ENCODE measurements at places on chromosomes 12 and 14.

- DNase-seq, result no peak
These were observed 92.0 kb downstream of the PPP2R5C start for GRCh38 chr14:101853455-101854018.

GRCh38 chr12:541676-542324 is 82.1 kb downstream of the B4GALNT3 start:
- DNase-seq, result no peak

DNA sequence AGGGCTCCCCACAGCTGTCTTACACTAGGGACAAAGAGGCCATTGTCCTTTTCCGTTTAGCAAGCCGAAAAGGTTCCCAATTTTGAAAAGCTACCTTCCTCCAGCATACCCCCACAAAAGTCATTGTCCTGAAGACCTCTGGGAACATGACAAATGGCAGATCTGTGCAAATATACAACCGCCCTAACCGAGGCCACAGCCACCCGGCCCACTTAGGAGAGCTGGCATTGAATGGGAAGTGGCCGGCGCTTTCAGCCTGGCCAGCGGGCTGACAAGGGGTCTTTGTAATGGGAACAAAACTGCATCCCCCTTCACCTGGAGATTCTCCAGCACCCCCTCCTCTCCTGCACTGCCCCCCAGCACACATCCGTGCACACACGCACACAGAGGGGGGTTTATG is 48.1 kb upstream of the VASH1 start:
- no peak for DNase-seq

- peak; percentile 96 for DNase-seq
These were observed 6.9 kb downstream of the GNPTAB start for GRCh38 chr12:101823891-101824290.

GRCh38 chr14:93012951-93013719 is 90.2 kb downstream of the CHGA start:
- DNase-seq, result no peak

DNA sequence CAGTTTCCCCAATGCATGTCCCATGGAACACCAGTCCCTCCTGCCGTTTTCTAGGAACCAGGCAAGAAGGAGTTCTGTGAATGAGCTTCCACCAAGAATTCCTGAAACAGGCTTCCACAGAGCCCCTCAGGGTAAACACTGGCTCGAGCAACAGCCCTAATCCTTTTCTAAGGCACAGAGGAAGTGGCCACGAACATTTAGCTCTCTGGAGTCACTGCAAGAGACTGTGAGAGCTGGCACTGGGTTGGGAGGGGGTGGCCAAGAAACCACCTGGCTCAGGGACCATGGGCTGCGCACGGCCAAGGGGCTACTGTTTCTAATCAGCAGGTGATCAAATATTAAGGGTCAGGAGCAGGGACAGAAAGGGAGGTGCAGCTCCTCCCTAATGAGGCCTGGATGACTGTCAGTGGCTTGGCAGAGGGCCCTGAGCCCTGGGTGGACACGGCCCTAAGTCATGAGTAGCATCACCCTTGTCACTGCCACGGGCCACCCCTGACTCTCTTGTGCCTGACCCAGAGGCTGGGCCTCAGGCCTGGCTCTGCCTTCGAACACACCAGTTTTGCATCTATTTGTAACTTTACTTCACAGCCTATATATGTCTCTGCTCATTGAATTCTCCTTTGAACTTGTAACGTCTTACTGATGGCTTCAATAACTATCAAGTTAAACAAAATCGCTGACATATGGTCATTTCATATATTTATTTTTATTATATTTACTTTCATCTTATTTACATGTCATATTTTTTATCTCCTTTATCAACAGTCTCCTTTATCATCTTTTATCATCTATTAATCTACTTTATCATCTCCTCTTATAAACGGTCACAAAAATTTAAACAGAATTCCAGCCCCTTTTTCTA is 154.0 kb downstream of the DICER1 start:
- DNase-seq, result no peak

DNA sequence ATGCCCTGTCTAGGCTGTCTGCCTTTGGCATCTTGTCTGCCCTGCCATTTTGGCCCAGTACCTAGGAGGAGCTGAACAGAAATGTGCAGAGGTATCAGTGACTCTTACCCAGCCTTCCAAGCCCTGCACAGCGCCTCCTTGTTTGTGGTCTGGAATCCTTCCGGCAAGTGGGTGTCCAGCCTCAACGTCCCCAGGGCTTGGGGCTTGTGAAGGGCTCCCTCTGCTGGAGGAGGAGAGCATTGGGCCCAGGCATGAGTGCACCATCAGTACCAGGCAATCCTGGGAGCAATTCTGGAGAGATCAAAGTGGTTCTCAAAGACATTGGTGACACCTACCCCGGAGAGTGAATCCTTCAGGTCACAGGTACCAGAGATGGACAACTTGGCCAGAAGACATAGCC is 2.4 kb upstream of the TCL1B start:
- DNase-seq, result peak; percentile 40

- DNase-seq, result no peak
These were observed 1.7 kb downstream of the DHH start for GRCh38 chr12:49092816-49093406.

- no peak for DNase-seq
These were observed 37.7 kb downstream of the USP44 start for GRCh38 chr12:95513599-95513998.

- no peak for DNase-seq
These were observed 16.6 kb upstream of the SUSD6 start for GRCh38 chr14:69594846-69595245.

DNA sequence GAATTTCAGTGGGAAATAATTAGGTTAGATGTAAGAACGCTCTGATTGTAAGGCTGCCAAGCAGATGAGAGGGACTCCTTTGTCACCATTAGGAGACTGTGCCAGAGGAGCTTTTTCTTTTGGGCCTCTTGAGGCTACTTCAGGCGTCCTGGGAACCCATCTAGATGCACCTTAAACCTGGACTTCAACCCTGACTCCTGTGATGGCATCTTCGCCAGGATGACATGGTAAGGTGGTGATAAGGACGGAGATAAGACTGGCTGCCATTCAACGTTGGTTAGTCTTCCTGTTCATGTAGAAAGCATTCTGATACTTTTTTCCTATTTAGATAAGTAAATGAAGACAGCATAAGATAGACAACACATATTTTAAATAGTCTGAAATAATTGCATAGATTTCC is 36.3 kb downstream of the STK38L start:
- DNase-seq, result no peak

- no peak for DNase-seq
These were observed 46.9 kb upstream of the SLC16A7 start for GRCh38 chr12:59548930-59549329.

DNA sequence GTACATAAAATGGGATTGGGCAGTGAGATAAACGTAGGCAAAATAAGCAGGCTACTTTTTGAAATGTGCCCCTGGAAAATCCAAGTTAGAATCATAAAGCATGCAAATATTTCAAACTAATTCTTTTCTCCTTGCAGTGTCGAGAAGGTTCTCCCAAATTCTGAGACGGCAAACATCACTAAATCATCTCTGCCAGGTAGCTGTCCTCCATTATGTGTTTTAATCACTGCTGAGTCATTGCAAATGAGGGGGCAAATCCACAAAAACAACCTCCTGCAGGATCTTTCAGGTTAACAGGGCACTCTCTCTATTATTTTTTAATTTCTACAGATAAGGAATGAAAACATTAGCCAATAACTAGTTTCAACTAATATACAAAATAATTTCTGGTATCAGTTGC is 63.2 kb upstream of the RIC8B start:
- DNase-seq, result no peak

- peak; percentile 61 for DNase-seq
These were observed 37.5 kb downstream of the ZFC3H1 start for GRCh38 chr12:71626098-71626497.

GRCh38 chr14:105500726-105501101 is 9.7 kb downstream of the TEDC1 start:
- no peak for DNase-seq

DNA sequence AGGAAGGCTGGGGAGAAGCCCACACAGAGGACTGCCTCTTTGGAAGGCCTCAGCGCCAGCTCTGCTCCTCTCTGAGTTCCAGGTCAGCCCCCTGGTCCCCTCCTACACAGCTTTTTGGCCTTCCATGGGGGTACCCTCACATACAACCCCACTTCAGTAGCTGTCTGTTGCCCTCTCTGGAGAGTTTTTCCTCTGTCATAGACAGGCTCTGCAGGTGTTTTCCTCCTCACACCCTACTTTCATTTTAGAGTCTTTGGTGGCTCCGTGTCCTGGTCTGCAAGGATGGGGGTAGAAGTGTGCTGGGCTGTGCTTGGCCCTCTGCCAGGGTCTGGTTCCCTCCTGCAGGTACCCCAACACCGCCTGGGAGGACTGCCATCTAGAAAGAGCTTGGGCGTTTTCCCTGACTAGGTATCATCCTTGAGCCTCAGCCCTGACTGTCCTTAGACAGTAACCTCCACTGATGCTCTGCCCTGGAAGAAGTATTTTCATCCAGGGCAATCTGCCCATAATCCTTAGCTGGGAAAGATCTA is 15.1 kb downstream of the ZDHHC22 start:
- no peak for DNase-seq

GRCh38 chr12:16198884-16199283 is 78.6 kb downstream of the SLC15A5 start:
- peak; percentile 86 for DNase-seq

- no peak for DNase-seq
These were observed 26.9 kb downstream of the TCP11L2 start for GRCh38 chr12:106329231-106329982.

DNA sequence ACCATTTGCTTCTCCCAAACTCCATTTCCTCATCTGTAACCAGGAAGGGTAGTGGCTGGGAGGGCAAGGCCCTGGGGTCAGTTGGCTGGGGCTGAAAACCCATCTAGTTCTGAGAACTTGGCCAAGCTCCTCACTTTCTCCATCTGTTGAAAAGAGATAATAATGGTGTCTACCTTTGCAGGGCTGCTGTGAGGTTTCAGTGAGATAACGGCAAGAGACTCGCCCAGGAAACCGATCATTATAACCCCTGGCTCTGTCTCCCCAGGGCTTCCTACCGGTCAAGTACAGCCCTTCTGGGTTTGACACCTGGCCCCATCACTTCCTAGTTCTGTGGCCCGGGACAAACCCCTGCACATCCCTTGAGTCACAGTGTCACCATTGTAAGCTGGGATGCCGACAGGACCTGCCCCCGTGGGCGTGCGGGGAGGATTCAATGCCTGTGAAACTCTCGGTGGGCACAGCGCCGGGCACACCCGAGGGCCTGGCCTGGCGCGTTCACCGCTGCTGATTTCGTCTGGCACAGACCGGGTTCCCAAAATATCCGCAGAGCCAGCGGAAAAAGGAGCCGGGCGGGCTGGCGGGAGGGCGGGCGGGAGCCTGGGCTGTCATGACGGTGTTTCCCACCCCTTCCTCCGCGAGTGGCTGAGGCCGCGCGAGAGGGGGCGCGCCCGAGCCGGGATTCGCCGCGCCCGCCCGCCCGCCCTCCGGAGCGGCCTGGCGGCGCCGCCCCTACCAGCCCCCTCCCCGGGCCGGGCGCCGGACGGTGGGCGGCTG is 4.4 kb downstream of the KMT5A start:
- peak; percentile 71 for DNase-seq

DNA sequence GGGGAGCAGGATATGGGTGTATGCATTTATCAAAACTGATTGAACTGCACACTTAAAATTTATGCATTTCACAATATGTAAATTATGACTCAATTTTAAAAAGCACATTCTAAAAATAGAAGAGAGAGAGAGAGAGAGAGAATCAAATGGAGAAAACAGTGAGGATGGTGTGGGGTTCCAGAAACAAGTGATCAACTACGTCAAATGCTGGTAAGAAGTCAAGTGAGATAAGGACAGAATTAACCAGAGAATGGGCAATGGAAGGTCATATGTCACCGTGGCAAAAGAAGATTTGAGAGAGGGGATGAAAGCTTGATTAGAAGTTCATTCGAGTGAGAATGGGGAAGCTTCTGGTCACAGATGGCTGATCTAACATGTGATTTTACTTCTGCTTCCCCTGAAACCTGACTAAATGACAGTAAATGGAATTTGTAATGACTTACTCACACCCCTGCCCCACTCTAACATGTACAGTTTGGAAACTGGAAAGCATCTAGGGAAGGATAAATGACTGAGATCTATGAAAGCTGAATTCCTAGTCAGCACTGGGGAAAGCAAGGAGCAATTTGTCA is 276.5 kb upstream of the AMIGO2 start:
- peak; percentile 79 for DNase-seq

- DNase-seq, result no peak
These were observed 123.1 kb upstream of the KRR1 start for GRCh38 chr12:75634244-75635222.
